ENCODE measurements at places on chromosomes 4 and X.

GRCh38 chrX:72060196-72060920 lies 71.4 kb downstream of the RTL5 start:
- DNase-seq = peak; percentile 34

- DNase-seq = peak; percentile 87
These were observed 304.2 kb downstream of the ARHGAP24 start for GRCh38 chr4:85779165-85779564.

GRCh38 chr4:87738483-87738882 lies 60.9 kb upstream of the IBSP start:
- DNase-seq = no peak

DNA sequence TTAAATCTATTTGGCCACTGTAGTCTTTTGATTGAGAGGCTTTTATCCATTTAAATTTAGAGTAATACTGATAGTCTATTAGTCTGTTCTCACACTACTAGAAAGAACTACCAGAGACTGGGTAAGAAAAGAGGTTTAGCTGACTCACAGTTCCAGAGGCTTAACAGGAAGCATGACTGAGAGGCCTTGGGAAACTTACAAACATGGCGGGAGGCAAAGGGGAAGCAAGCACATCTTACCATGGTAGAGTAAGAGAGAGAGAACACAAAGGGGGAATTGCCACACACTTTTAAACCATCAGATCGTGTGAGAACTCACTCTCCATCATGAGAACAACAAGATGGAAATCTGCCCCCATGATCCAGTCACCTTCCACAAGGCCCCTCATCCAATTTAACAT lies 410.9 kb downstream of the PDGFC start:
- DNase-seq = no peak

DNA sequence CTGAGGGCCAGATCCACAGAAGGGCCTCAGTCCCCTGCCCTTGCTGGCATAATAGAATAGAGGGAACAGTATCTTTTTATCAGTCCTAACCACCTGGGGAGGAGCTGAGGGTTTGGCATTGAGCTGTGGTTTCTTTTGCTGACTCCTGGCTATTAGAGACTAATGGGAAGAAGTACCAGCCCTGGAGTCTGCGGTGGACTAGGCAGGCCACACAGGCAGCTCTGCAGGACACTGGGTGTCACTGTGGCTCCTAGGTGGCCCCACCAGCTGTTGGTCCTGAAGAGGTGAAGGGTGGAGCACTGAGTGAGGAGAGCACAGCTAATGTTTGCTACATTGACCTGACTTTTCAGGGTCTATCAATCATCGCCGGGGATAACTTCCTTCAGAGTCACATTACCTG lies 52.8 kb upstream of the GPC4 start:
- no peak for DNase-seq

- peak; percentile 3 for DNase-seq
These were observed 2.1 kb downstream of the C4orf54 start for GRCh38 chr4:99655308-99656081.

DNA sequence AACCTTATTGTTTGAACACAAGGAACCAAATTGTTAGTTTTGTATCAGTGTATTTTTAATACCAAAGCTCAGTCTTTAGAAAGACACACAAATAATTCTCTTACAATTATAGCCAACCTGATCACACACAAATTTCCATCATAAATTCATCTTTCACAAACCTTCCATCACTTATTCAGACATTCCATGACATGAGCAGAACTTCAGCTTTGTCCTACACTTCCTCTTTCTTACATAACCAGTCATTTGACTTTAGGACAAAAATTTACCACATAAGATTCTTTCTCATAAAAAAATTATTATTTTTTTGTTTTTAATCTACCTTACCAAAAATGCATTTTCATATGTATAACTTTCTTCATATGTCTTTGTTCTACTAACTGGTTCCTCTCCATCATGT lies 312.2 kb downstream of the GALNTL6 start:
- no peak for DNase-seq

DNA sequence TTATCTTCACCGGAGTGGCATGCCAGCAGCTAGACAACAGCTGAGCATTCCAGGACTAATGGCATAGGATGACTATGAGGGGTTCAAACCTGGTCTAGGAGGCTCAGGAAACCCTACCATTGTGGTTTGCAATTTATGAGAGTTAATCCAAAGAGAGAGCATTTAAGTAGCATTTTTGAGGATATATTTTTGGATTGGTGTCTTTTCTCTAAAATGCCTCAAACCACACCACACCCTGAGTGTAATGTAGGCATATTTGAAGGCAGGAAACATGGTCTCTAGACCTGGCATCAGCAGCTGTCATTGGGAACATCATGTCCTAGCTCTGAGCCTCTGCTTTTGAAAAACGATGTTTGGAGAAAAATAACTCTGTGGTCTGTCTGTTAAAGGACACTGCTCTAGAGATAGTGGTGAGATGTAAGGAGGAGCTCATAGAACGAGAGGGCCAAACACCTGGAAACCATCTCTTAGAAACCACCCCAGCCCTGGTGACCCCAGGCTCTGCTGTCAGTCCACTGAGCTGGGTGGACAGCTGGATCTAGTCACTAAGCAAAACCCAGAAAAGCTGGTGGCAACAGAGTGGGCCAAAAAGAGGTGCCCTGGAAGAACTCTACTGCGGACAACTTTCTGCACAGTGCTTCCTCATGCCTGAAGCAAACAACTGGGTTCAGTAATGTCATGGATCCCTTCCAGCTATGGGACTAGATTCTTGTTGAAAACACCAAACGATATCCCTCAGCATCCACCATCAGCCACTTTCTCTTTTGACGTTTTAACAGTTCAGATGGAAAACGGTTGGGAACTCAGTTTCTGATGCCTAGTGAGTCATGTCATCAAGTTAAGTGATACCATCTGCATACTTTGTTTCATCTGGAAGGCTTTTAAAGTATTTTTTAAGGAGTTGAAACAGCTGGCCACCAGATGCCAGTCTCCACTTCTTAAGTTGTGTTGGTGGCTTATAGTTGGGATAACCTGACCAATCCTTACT lies 100.2 kb upstream of the C1QTNF7 start:
- no peak for DNase-seq

DNA sequence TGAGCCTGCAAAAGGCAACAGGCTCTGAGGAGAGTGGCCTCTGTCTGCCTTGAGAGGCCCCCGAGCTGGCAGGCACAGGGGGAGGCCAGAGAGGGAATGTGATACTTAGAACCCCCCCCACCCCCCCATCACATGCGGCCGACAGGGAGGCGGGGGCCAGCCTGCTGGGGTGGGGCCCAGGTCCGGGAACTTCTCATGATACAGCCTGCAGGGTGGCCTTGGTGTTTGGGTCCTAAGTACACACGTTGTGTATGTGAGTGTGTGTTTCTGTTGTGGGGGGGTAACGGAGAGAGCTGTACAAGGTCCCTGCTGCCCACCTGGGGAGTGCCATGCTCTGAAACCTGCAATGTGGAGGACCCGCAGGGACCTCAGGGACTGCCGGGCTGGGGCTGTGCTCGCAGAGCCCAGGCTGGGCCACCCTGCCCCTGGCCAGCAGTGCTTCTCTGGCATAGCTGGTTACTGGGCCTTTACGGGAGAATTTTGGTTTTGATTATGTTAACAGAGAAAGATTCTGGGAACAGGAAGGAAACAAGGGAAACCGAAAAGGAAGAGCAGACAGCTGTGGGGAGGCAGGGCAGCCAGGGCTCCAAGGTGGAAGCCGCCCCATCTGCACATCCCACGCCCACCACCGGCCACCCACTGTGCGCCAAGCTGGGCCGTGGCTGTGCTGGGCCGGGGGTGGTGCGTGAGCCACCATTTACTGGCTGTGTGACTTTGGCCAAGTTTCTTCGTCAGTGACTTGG lies 19.9 kb downstream of the SH3BP2 start:
- peak; percentile 40 for DNase-seq

DNA sequence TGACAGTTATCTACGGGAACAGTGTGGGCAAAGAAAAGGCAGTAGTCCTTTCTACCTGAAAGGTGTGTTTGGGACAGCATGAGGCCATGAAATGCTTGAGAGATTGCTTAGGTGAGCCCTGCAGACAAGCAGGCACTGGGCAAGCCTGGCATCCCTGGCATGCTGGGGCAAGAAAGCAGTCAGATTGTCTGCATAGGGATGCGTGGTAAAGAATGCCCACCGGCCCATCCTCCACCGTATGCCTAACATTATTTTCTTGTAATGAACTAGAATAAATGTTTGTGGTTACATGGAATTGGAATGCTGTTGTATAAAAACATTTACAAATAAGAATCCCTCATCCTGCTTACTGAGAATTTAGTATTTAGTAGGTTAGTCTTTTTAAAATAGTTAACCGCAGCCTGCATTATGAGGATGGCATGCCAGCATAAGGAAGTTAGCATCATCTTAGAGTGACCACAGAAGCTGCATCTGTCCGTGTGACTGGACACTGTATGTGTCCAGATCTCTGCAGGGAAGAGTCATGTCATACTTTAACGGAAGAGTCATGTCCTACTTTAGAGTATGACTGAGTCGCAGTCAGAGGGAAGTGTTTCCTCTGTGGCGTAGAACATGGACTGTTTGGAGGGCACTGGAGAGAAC lies 18.9 kb downstream of the ZBTB49 start:
- DNase-seq = no peak

GRCh38 chrX:41589634-41590270 lies 99.0 kb upstream of the GPR34 start:
- DNase-seq = no peak

DNA sequence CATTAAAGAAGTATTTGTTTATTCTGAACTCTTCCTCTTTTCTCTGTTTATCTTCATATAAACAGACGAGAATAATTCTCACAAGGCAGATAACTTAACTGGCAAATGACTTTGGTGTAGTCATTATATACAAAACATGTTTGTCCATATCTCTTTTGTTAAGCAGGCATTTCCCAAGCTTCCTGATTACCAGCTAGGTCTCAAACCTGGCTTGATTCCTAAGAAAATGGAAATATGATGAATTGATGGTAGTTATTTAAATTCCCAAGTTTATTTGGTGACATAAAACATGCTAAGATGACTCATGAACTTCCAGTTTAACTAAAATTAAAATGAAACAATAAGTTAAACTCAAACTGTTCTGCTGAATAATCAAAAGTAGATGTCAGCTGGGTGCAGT lies 96.8 kb downstream of the ARSJ start:
- DNase-seq = peak; percentile 97

- DNase-seq = no peak
These were observed 80.8 kb upstream of the MAB21L2 start for GRCh38 chr4:150501009-150501727.

DNA sequence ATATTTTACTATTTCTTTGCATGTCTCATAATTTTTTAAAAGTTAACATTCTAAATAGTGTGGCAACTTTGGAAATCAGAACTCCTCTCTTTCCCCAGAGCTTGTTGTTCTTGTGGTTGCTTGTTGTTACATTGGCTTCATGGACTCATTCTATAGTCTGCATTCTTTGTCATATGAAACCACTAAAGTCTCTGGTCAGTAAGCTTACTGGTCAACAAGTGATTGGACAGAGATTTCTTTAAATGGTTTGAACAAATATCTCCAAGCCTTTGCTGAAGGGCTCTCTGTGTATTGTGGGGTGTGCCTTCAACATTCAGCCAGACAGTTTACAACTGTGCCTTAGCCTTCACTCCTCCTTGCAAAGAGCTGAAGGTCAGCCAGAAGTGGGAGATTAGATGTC lies 147.2 kb downstream of the OPHN1 start:
- DNase-seq = no peak

DNA sequence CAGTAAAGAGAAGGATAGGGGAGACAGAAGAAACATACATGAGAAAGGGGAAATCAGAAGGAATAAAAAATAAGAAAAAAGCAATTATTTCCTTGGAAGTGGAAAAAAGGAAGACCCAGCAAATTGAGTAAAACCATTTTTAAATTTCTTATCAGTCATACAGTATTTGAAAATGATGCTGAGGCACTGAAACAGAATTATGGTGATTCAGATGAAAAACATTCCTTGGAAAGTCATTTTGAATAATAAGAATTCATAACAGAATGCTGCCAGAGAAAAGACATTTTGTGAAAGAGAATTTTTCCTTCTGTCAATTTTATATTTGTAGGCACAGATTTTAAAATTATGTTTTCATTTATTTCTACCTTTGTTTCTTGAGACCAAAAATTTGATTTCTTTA lies 895.5 kb upstream of the EPHA5 start:
- no peak for DNase-seq

GRCh38 chrX:666762-667720 lies 36.5 kb downstream of the SHOX start:
- no peak for DNase-seq

DNA sequence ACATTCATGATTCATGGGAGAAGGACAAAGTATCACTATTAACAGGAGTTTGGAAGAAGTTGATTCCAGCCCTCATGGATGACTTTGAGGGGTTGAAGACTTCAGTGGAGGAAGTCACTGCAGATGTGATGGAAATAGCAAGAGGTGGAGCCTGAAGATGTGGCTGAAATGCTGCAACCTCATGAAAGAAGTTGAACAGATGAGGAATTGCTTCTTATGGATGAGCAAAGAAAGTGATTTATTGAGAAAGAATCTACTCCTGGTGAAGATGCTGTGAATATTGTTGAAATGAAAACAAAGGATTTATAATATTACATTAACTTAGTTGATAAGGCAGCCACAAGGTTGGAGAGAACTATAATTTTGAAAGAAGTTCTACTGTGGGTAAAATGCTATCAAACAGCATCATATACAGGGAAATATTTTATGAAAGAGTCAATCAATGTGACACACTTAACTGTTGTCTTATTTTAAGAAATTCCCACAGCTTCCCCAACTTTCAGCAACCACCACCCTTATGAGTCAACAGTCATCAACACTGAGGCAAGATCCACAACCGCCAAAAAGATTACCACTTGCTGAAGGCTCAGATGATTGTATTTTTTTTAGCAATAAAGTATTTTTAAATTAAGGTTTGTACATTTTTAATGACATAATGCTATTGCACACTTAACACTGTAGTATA lies 302.6 kb downstream of the CBLL2 start:
- DNase-seq = no peak

DNA sequence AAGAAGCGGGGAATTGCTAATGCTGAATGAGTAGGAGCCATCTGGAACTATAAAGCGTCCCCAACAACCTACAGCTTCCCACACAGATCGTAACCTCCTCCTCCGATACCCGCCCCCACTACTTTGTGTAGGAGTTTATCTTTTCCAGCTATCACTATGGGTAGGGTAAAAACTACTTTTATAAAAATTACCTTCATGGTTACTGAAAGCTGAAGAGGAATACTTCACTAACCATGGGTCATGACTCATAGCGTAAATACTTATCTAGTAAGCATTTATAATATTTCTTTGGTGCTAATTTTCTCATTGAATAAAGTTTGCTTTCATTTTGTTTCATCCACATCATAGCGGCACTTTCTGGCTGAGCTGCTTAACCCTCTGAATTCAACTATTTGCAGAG lies 79.4 kb upstream of the TNIP3 start:
- DNase-seq = no peak

DNA sequence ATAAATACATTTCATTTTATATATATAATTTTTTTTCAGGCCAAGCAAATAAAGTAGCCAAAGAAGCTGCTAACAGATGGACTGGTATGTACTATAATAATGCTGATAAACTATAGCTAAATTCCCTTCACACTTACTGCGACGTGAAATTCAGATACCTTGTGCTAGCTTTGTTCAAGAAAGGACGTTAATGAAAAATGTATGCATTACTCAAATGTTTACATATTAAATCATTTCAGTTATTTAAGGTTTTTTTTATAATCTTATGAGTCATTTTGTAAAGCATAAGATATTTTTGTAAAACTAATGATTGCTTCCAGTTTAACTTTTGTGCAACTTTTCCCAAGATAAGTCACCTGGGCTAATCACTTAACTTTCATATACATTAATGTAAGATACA lies 57.2 kb upstream of the TMEM131L start:
- no peak for DNase-seq

- no peak for DNase-seq
These were observed 61.9 kb upstream of the SERPINA7 start for GRCh38 chrX:106100442-106100841.

All from endothelial cell of umbilical vein (primary cell).